Cerebellum (tissue), 4 donors: ENCODE measurements at places on chromosomes 6 and 20.

- no peak for DNase-seq
Observed at GRCh38 chr6:167676000-167676665, 150.6 kb upstream of the AFDN start.

DNA sequence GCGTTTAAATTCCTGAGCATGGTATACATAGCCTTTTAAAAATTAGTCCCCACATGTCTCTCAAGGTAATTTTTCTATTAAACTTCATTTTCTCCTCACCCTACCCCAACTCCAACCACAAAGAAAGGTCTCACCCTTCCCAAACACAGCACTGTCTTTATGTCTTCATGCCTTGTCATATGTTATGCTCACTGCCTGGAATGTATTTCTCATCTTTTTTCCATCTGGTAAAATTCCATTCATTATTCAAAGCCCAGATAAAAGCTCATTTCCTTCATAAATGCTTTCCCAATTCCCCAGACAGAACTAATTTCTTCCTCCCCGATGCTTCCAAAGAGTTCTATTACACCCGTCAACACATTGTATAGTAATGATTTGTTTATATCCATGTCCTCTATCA, 302.0 kb downstream of the ALDH8A1 start:
- no peak for DNase-seq

- no peak for DNase-seq
Observed at GRCh38 chr20:62703853-62704228, 4.8 kb upstream of the NTSR1 start.

GRCh38 chr6:159116343-159116742, 52.9 kb upstream of the FNDC1 start:
- DNase-seq = no peak

DNA sequence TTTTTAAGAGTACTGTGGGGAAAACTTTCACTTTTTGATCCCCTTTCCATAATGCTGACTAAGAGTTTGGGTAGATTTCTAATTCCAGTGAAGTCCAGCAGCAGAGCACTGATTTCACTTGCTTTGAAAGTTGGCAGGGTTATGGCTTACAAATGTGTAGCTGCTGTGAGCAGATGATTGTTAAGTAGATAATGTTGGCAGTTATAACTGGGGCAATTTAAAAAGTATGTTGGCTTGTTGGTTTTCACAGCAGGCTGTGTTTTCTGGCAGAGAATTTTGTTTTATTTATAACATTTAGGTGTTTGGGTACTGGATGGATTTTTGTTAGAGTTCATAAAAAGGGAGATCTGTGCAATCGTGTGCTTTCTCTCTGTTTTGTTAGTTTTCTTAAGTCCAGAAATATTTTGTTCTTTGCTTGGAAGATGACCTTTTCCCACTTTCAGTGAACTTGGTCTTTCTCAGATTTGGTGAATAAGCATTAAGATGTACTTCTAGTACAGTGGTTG, 31.4 kb downstream of the AFDN start:
- no peak for DNase-seq

DNA sequence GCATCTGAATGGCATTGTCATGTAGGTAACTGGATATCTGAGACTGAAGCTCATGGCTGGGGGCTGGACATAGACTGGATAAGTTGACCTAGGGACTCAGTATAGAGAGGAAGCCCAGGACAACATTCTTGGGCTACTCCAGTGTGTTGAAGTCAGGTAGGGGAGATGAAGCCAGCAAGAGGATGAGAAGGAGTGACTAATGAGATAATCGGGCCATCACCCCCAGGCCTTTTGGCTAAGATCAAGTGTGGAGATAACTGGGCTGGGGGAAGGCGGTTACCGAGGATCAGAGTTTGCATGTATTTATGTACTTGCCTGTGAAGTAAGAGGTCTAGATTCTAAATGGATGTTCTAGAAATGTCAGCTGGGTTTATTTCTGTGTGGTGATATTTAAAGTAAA, 73.4 kb downstream of the ELOVL2 start:
- DNase-seq = no peak

DNA sequence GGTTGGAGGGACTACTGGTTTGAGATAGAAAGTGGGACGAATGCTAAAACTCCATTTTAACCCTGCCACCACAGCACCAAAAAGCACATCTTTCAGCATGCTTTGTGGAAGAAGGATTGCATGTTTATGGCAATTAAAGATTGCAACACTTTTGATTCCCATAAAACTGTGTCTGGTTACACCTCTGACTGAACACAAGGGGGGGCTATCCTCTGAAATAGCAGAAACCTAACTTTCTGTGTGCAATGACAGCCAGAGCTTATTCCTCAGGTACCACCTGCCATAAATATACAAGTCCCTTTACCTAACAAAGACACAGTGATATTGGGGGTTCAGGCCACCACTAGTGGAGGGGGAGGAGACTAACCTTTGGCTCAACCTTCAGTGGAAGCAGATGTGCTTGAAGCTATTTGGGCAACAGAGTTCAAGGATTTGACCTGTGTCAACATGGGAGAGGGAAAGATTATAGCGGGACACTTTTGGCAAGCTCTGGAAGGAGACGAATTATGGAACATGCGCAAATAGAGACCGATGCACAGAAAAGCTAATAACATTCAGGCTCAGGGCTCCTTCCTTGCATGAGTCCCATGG, 9.6 kb upstream of the PLG start:
- DNase-seq = no peak

GRCh38 chr6:155241966-155242365, 21.8 kb upstream of the CLDN20 start:
- DNase-seq = no peak

GRCh38 chr6:150254770-150255169, 111.9 kb downstream of the PPP1R14C start:
- no peak for DNase-seq

DNA sequence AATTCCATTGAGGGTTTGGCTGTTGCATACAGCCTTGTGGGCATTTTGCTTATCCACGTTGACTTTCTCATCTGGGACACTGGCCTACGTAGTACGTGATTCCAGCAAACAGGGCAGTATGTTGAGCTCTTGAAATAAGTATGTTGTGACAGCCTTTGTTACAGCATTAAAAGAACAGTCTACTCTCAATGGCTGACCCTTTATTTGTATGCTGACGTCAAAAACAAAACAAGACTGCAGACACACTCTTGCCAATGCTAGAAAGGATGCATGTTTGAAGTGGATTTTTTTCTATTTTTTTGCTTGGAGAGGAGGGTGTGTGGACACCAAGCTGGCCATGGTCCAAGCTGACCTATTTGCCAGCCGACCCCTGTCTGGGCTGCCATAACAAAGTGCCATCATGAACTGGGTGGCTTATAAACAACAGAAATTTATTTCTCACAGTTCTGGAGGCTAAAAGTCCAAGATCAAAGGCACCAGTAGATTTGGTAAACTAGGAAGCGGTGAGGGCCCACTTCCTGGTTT, 10.8 kb upstream of the SNHG17 start:
- no peak for DNase-seq

- no peak for DNase-seq
Observed at GRCh38 chr6:125200941-125201340, 47.4 kb downstream of the TPD52L1 start.

- no peak for DNase-seq
Observed at GRCh38 chr20:49698477-49698876, 15.2 kb downstream of the B4GALT5 start.

- DNase-seq = no peak
Observed at GRCh38 chr6:160058603-160059215, 62.9 kb upstream of the SLC22A1 start.

- no peak for DNase-seq
Observed at GRCh38 chr20:23133560-23133998, 47.5 kb upstream of the CD93 start.

GRCh38 chr6:38806271-38806670, 91.2 kb downstream of the DNAH8 start:
- DNase-seq = no peak

- no peak for DNase-seq
Observed at GRCh38 chr6:41437604-41438003, 102.2 kb downstream of the NCR2 start.

DNA sequence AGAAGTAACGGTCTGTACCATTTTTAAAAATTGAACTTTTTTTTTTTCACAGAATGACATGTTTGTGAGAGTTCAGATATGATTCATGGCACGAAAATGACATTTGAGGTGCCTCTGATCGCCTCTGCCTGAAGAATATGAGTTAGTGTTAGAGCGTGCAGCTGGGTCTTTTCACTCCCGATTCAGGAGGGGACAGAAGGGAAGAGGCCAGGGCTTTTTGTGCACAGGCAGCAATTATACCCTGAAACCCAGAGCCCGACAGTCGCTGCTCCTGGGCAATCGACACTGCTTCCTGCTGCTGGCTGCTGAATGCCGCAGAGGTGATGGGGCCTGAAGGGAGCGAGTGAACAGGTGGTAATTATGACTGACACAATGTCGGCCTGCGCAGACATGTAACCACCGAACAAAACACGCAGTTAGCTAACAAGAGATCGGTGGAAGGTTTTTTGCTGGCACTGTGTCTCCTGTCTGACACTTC, 652.0 kb upstream of the NOX3 start:
- DNase-seq = no peak

DNA sequence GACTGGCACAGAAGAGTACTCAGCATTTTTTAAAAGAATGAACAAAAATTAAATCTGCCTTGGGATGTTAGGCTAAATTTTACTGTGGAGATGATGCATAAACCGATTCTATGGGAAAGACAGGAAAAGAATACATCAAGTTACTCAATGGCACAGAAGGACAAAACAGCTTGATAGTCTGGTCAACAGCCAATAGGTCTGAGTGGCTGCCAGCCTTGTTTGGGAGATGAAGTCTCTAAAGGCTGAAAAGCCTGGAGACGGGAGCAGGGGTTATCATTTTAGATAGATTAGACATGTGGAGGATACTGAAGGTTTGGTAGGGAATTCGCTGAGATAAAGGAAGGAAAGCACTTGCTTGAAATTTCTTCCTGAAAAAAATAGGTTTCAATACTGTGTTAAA, 56.3 kb upstream of the LAMA2 start:
- DNase-seq = no peak

GRCh38 chr6:150412221-150412620, 43.4 kb downstream of the IYD start:
- no peak for DNase-seq

DNA sequence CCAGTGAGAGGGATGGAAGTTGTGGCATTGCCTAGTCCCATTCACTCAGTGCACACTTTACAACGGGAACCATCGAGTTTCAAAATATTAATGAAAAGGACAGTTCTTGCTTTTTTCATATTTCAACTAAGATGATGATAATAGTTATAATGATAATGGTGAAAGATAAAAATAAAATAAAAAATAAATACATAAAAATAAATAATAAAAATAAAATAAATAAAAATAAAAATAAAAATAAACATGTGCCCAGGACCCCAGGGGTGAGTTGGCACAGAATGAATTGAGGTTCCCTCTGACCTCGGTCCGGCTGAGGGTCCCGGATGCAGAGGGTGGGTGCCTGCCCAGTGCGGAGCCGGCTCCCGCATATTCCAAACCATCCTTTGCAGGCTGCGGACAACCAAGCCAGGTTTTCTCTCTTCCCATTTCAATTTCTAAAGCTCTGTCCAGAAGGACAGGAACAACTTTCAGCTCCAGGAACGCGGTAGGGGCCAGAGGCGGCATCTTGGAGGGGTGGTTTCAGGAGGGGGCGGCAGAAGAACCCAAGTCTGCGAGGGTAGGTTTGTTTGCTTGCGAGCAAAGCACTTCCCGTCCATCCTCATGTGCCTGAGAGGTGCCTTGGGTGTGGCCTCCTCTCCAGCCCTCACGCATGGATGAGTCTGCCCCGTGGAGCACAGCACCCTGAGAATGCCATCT, 236.8 kb downstream of the DLL1 start:
- no peak for DNase-seq

GRCh38 chr20:41080866-41081265, 52.2 kb downstream of the TOP1 start:
- no peak for DNase-seq

- no peak for DNase-seq
Observed at GRCh38 chr6:167662881-167663205, 163.9 kb upstream of the AFDN start.

DNA sequence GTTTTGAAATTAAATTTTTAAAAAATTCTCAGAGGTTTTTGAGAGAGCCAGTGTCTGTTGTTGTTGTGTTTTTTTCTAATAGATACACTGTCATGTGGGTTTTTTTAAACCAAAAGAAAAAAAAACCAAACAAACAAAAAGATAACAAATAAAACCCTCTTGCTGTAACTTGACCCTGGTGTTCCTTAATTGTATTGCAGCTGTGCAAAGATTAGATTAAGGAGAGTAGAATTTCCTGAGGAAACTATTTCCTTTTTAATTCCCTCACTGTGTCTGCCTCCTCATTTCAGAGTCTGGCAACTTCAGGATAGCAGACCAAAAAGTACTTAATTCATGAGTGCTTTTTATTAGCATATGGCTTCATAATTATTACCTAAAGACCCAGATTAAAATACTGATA, 281.9 kb downstream of the EPM2A start:
- DNase-seq = no peak

- no peak for DNase-seq
Observed at GRCh38 chr6:76768556-76768955, 694.7 kb downstream of the HTR1B start.

- no peak for DNase-seq
Observed at GRCh38 chr6:155333414-155333813, 19.1 kb upstream of the TFB1M start.

GRCh38 chr6:21533678-21534077, 59.9 kb upstream of the SOX4 start:
- no peak for DNase-seq

- DNase-seq = no peak
Observed at GRCh38 chr6:126182650-126183311, 157.1 kb upstream of the CENPW start.

- DNase-seq = no peak
Observed at GRCh38 chr6:131568726-131569125, 4.3 kb upstream of the ARG1 start.

DNA sequence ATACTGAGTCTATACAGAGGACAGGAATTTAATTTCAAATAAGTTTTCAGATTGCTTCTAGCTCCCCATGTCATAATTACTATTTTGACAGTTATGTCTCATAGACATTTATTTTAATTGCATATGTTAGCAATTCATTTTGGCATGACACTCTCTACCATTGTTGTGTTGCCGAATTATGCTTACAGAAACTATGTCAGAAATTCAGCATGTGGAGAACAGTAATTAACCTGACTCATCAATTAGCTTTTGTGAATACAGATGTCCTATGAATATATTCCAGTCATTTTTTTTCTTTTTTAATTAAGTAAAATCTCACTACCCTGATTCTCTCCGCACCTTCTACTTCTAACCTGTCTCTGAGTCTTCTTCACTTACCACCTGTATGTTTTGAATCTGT, 105.1 kb downstream of the NKAIN2 start:
- DNase-seq = no peak

- DNase-seq = no peak
Observed at GRCh38 chr6:144156338-144156737, 6.0 kb downstream of the STX11 start.
